ENCODE measurements at places on chromosomes 6 and 20.

GRCh38 chr6:125066140-125066539, 87.4 kb upstream of the TPD52L1 start:
- DNase-seq: no peak

DNA sequence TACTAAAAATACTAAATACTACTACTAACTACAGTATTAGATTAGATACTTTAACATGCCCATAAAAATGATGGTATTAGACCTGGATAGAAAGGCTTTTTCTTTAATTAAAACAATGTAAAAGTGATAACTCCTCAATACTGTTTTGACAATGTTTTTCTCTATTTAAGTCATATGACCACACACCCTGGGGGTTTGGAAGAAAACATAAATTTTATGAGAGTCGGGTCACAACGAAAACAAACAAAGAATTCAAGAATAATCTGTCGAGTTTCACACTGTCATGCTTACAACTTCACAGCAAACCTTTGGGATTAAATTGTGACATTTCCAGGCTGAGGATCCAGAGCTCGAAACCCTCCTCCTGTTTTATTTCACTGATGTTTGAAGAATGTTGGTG, 107.4 kb upstream of the SOX4 start:
- DNase-seq: no peak

- no peak for DNase-seq
These were observed 63.4 kb upstream of the SIRPG start for GRCh38 chr20:1720845-1721475.

DNA sequence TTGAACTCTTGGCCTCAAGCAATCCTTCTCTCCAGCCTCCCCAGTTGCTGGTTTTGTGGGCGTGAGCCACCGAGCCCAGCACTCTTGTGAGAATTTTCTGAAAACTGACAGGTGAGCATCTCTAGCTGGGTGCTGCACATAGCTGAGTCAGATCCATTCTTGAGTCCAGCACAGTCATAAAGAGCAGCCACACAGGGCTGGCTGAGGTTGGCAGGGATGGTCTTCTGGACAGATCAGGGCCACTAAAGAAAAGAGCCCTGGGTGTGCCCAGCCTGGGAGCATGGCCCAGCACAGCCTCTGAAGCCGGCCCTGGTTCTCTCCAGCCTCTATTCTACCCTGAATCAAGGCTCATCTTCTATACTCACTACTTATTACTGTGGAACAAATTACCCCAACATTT, 11.5 kb downstream of the DLGAP4 start:
- no peak for DNase-seq

GRCh38 chr6:139539852-139540251, 165.4 kb upstream of the CITED2 start:
- no peak for DNase-seq

DNA sequence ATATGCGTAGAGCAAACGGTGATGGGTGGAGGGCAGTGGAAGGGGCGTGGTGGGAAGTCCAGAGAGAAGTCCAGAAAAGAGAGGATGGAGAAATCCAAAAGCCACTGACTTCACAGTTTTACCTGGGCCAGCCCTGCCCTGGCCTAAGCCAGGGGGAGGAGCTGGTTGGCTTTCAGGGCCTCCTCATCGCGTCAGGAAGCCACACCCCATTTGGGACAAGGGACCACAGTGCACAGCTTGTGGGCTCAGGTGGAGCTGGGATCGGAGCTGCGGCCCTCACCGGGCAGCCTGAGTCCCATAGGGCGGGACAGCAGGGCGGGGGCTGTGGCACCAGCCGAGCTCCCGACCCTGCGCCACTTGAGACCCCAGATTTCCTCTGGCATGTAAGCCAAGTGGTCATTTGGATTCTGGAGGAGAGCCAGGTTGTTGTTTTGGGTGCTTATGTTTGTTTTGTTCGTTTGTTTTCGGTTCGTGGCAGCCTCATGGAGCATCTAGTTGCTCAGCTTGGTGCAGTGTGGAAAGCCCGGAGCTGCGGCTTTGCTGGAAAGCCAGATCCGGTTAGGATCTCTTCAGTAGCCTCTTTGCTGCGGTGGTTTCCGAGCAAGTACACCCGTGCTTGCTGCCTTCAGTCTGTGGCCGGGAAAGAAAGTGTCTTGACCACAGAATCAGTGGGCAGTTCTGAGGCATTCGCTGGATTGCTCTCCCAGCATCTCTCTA, 42.2 kb downstream of the RIOK1 start:
- DNase-seq: no peak

Data from GM10248 (cell line).